ENCODE measurements at places on chromosomes 11 and 22.

GRCh38 chr11:15349413-15349812 is 234.7 kb downstream of the INSC start:
- no peak for DNase-seq

DNA sequence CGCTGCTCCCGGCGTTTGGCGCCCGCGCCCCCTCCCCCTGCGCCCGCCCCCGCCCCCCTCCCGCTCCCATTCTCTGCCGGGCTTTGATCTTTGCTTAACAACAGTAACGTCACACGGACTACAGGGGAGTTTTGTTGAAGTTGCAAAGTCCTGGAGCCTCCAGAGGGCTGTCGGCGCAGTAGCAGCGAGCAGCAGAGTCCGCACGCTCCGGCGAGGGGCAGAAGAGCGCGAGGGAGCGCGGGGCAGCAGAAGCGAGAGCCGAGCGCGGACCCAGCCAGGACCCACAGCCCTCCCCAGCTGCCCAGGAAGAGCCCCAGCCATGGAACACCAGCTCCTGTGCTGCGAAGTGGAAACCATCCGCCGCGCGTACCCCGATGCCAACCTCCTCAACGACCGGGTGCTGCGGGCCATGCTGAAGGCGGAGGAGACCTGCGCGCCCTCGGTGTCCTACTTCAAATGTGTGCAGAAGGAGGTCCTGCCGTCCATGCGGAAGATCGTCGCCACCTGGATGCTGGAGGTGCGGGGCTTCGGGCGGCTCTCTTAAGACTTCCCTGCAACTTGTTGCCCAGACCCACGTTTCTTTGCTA is at the start of gene CCND1:
CCND1 (plus strand) TSS at position 162 of the 587 bp plus-strand sequence; CDS start at position 320, 158 bp downstream.
- DNase-seq: peak; percentile 18

DNA sequence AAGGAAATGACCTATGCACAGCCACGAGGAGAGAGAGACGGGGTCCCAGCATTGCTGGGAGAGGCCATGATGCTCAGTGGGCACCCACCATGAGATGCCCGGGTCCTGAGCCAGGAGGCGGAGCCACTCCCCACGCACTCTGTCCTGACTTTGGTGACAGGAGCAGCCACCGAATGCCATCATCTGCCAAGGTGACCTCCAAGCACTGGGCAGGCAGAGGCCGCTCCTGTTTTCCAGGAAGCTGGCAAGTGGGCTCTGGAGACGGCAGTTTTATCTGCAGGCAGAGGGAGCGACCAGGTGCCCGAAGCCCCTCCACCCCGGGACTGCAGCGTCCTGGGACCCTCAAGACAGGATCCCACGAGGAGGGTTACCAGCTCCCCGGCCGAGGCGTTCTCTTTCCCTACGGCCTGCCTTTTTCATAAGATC is 453.9 kb downstream of the BRD1 start:
- DNase-seq: no peak

DNA sequence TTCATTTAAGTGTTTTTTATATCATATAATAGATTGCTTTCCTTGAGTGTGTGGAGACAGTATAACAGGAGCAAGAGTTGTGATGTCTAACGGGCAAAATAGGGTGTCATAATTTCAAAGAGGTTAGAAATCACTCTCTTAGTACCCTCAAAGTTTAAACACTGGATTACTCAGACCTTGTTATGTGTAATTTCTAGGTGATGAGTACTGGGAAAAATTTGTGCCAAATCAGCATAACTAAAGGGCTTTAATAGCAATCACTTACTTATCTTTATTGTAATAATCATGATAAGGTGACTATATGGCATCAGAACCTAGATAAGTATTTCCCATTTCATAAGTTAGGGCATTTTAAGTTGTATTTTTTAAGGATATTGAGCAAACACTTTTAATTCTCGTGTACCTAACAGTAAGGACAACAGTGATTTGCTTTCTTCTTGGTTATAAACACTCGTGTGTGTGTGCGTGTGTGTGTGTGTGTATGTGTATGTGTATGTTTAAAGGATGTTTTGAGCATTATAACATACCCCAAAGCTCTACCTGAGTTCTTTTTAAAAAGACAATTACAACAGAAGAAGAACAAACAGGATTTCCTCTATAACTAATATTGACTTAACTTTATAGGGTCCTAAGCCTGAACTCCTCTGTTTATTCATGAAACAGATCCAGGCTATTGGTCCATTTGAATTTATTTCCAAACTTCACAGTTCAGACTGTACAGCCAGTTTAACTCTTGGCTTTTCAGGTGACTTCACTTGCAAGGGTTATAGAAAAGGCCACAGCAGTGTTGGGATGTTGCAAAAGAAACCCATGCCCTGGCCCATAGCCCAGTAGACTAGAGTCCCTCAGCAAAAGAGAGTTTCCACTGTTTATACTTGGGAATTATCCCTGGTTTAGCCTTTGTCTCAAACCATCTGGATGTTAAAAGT is 23.7 kb upstream of the PDE3B start:
- no peak for DNase-seq

- no peak for DNase-seq
Measured at GRCh38 chr11:9489080-9489765, 28.4 kb downstream of the ZNF143 start.
